Pulmonary artery endothelial cell (primary cell): ENCODE measurements at places on chromosomes 6 and 20.

DNA sequence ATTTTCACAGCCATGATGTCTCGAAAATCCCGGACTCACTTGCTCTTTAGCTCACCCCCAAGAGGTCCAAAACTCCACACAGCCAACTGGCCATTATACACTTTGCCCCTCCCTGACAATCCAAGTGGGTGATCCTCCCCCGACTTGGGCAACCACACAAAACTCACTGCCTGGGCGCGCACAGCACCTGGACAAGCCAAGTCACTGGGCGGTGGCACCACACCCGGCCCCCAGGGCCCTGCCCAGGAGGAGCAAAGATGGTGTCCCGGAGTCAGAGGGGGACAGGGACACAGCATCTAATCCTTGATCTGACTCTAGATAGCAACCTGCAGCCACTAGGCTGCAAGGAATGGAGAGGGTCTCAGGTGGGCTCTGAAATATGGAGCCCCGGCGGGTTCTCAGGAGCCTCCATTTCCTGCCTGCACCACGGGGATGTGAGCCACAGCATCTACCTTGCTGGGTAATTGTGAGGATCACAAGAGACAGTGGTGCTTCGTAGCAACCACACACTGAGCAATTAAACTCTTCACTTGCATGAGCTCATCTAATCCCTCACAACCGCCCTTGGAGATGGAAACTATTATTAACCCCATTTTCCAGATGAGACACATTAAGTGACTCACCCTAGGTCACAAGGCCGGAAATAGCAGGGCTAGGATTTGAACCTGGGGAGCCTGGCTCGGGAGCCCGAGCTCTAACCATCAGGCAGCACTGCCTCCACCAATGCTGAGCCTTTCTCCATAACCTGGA lies 66.6 kb downstream of the BMP7 start:
- DNase-seq, result no peak

GRCh38 chr20:51565298-51566144 lies 23.0 kb upstream of the NFATC2 start:
- DNase-seq, result no peak

- DNase-seq, result no peak
Observed at GRCh38 chr20:57826666-57827287, 117.0 kb upstream of the PMEPA1 start.

DNA sequence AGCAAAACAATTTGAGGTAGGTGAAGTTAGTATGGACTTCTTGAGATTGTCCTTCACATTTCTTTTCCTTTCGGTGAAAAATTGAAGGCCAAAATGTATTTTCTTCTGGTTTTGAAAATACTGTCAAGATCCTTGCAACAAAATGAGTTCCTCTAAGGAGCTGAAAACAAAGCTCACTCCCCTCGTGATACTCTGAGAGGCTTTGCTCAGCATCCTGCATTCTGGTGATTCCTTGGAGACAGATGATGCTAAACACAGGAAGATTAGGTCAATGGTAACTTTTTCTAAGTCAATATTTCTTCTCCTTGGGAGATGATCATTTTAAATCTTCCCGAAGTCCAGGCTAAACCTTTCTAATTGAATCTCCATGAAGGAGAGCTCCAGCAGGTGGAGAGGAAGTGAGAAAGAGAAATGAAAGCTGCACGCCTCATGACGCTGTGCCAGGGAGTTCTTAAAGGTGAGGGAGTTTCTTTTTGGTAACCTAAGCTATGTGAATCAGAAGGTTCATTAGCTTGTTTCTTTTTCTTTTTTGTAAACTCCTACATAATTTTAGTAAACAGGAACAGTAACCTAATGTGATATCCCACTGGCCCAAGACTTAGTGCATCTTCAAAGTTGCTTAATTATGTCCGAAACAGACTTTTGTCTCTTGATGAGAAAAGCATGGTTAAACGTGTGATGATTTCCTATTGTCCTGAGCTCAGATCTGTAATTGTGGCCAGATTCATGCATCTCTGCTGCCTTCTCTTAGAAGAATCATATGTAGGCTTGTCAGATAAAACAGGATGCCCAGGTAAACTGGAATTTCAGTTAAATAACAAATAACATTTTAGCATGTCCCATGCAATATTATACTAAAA lies 15.0 kb downstream of the ESR1 start:
- no peak for DNase-seq
